ENCODE measurements at places on chromosomes 5 and 9.

DNA sequence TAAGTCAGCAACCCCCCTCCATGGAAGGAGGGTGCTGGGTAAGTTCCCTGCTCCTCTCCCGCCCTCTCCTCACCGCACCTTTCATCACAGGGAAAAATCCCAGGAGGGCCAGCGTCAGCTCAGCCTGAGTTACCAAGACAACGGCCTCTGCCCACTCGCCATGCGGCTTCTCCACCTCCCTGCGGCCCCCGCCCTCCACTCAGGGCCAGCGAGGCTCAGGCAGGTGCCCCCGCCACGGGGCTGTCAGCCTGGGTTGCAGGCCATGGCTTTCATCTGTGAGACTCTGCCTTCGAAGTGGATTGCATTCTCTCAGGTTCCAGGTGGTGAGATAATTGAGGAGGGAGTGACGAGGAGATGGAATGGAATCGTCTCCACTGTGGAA is 27.2 kb upstream of the LAMC3 start:
- DNase-seq: no peak

GRCh38 chr9:73233359-73234007 is 81.8 kb downstream of the ANXA1 start:
- DNase-seq: no peak

DNA sequence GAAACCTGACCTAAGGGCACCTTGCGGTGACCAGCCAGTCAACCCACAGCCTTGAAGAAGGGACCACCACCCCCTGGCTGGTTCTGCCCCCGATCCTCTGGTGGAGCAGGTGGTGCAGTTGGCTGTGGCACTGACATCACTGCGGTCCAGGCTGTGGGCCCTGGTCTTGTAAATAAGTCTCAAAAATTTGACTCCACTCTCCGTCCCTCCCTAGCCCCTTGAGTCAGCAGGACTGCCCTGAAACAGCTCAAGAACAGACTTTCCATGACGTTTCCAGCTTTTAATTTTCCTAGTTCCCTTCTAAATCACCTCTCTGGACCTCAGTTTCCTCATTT is 134.8 kb upstream of the BOD1 start:
- DNase-seq: no peak

GRCh38 chr5:32323741-32324140 is 11.0 kb upstream of the MTMR12 start:
- DNase-seq: no peak

DNA sequence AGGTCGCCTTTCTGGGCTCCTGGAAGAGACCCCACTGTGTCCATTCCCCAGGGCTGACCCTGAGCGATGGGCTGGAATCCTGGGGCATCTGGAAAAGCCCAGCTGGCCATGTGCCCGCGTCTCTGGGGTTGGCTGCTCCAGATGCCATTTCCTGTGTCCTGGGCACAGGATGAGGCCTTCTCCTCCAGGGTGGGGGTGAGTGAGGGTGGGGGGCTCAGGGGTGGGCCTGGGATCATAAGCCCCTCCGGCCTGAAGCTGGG is 30.7 kb downstream of the PAEP start:
- DNase-seq: no peak

DNA sequence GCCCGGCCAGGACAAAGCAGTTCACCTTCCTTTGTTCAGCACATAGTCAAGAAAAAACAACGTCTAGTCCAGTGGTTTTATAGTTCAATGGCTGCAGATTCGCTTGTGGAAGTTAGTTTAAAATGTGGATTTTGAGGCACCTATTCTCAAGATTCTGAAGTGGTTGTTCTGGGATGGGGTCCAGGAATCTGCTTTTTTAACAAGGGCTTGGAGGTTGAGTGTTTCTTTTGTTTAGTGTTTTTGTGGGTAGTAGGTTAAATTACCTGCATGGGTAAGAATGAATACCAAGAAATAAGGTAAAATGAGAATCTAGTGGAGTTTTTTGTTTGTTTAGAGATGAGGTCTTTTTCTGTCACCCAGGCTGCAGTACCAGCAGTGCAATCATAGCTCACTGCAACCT is 28.4 kb upstream of the NADK2 start:
- no peak for DNase-seq

- DNase-seq: no peak
These were observed 292.9 kb upstream of the PUM3 start for GRCh38 chr9:3136686-3137346.

- DNase-seq: no peak
These were observed 35.1 kb downstream of the POLK start for GRCh38 chr5:75546830-75547229.

DNA sequence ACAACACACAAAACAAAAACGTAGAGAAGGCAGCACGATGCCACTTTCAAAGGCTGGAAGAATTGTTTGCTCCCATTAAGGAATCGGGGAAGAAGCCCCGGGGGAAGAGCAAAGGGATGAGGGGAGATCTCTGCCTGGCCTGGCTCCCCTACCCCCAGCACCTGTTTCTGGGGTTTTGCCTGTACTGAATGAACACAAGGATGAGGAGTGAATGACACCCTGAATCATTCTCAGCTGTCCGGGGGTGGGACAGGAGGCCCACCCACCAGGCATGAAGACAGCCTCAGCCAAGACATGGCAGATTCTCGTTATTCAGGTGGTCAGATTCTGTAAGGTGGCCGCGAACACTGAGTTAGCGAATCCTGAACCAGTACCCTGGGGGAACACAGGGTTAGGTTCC is 7.5 kb downstream of the TBC1D9B start:
- DNase-seq: no peak

DNA sequence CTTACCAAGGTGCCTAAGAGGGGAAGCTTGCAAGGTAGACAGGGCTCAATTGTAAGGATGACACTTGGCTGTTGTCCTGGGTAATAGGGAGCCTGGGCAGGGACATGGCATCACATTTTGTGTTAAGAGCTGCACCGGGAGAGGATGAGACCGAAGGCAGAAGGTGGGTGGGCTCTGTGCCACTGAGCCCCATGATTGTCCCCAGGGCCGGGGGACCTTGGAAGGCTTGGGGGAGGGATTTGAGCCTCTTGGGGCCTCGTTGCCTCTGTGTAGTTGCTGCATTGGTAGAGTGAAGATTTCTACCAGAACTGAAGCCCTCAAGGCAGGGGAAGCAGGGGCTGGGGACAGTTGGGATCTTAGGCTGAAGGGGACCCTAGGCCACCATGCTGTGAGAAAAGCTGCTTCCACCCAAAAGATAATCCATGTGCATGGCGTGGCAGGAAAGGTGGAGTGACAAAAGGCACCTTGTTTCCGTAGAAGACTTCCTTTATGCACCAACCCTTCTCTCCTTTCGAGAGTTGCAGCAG is 11.9 kb downstream of the FGF18 start:
- DNase-seq: no peak

- DNase-seq: no peak
These were observed 149.6 kb upstream of the ELL2 start for GRCh38 chr5:96111080-96111756.

DNA sequence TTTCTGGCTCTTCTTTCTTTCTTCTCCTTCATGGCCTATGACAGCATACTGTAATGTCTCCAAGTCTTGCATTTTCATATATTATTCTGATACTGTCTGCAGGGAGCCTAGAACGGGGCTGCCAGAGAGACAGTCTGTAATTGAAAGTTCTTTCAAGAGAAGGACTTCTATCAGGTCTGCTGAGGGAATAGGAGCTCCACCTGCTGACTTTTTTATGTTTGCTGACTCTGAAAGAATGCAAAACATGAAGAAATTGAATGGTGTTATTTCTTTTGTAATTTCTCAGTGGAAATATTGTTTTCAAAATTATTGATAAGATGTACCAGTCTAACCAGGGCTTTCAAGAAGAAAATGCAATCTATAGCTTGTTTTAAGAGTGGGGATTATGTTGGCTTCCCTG is 121.9 kb upstream of the RFX3 start:
- DNase-seq: no peak

- no peak for DNase-seq
These were observed 68.2 kb upstream of the APC start for GRCh38 chr5:112669328-112669963.

Data from stimulated activated CD8-positive, alpha-beta memory T cell treated with anti-CD3 and anti-CD28 coated beads, Interleukin-7, amount 100 ng/mL, for 1 hour (primary cell).